ENCODE measurements at places on chromosomes 4 and X.

DNA sequence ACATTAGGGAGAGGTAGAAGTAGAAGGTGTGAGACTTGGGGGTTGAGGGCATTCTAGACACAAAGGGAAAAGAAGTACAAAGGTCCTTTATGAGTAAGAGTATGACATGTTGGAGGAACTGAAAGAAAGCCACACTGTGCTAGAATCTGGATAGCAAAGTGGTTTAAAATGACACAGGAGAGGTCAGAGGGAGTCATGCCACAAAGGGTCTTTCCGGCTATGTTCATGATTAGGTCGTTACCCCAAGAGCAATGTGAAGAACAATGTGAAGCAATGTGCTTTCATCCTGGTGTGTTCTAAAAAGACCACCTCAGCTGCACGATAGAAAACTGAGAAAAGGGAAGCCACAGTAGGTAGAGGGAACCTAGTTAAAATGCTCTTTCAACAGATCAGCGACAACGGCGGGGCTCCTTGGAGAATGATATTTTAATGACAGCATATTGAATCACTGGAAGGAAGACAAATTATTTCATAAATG lies 29.2 kb downstream of the SMIM14 start:
- no peak for DNase-seq

DNA sequence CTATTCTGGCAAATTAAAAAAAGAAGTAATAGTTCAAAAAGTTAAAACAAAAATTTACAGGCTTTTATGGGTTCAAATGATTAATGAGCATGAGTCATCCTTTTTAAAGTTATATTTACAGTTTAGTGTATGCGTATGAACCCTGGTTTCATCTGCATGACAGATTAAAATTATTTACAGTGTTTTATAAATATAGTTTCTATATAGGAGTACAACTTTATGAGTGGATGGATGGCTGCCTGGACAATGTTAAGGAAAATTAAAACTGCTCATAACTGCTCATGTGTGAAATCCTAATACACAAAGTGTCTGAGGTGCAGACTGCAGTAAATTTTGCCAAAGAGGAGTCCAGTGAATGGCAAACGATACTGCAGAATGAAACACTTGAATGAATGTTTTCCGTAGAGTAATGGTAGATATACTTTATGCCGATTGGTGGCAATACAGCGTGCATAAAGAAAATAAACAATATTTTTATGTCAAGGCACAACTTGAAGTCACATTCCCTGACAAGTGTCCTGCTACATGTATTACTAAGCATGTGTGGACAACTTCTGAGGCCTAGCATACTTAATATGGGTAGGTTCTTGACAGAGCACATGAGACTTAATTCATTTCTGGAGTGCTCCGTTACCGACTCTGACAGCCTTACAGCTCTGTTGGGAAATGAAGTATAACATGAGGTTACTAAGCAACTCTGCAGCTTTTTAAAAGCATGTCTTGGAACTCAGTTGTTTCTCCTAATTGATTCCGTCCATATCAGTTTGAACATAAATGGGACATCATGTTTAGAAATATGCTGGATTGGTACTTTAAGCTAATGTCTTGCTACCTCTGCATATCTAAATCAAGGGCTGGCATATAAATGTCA lies 985.6 kb upstream of the PCDH7 start:
- DNase-seq = no peak

- no peak for DNase-seq
Observed at GRCh38 chr4:96227515-96227914, 387.6 kb downstream of the PDHA2 start.

- DNase-seq = no peak
Observed at GRCh38 chr4:25450491-25450901, 73.4 kb downstream of the ANAPC4 start.

- DNase-seq = no peak
Observed at GRCh38 chr4:87410157-87410556, 12.2 kb upstream of the NUDT9 start.

GRCh38 chr4:40395166-40395900 lies 60.2 kb downstream of the CHRNA9 start:
- DNase-seq = no peak

DNA sequence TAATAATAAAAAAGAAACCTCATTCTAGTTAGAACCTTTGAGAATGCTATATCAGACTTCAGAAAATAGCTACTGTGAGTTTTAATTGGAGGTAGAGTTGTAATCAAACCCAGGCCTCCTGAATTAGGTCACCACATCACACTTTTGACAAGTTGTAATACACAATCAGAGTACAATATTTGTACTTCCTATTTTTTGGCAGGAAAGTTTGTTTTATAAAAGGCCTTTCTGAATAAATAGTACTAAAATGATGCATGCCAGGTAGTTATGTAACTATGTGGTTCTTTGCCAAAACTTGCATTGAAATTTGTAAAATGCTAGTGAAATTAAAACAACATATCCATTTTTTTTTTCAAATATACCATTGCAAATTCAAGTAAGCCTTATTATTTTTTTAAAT lies 26.8 kb downstream of the ADH7 start:
- DNase-seq = no peak

DNA sequence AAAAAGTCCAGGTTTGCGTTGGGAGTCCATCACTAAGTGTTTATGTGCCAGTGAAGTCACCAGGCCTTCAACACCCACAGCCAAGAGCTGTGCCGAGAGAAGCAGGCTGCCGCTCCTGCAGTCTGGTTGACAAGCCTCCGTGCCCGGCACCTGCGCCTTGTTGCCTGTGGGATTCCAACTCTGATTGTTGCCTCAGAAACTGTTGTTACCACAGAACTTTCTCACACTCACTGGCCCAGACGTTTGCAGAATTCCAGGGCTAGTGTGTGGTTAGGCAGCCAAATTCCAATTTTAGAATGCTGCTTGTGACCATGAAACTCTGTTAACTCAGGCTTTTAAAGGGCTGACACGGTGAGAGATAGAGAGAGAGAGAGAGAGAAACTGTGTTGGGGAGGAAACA lies 119.5 kb upstream of the LIMCH1 start:
- no peak for DNase-seq

- no peak for DNase-seq
Observed at GRCh38 chrX:1440506-1440905, 12.2 kb downstream of the ASMTL start.

GRCh38 chrX:49272421-49272820 lies 2.8 kb downstream of the PPP1R3F start:
- DNase-seq = no peak

DNA sequence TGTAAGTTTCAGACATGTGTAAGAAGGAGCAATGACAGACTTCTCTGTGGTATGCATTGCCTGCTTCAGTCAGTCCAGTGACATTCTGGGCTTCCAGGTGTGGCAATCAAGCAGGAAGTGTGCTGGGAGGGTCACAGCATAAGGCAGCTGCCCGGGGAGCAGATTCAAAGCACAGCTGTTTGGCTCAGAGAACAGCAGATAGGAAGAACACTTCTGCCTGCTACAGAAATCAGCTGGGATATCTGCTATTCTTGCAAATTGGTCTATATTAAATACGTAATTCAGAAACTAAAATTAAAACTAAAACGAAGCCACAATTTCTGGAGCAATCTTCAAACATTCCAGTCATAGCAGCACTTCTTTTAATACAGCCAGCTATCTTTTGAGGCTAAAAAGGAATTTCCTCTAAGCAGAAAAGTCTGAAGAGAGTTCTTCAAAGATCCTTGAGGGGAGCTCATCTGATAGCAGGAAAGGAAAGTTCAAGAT lies 47.5 kb upstream of the GALNT7 start:
- DNase-seq = no peak

GRCh38 chr4:88831031-88831430 lies 133.4 kb upstream of the NAP1L5 start:
- no peak for DNase-seq

DNA sequence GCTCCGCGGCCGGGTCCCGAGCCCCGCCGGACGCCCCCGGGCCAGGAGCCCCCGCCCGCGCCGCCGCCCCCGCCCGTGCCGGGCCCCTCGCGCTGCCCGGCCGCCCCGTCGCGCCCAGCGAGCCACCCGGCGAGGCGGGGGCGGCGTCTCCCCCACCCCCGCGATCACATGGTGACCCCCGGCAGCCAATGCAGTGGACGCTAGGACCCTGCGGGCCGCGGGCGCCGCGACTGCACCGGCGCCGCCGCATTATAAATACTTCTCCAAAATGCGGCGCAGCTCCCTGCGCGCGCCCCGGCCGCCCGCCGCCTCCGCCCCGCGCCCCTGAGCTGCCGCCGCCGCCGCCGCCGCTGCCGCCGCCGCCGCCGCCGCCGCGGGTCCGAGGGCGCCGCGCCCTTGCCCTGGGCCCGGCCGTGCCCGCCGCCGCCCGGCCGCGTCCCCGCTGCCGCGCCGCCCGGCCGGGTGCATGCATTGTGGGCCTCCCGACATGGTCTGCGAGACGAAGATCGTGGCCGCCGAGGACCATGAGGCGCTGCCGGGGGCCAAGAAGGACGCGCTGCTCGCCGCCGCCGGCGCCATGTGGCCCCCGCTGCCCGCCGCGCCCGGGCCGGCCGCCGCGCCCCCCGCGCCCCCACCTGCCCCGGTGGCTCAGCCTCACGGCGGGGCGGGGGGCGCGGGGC lies at the start of gene NAT8L:
Gene NAT8L (plus strand): TSS at position 282 of the 680 bp plus-strand sequence. CDS start 185 bp downstream, at position 467.
- no peak for DNase-seq

DNA sequence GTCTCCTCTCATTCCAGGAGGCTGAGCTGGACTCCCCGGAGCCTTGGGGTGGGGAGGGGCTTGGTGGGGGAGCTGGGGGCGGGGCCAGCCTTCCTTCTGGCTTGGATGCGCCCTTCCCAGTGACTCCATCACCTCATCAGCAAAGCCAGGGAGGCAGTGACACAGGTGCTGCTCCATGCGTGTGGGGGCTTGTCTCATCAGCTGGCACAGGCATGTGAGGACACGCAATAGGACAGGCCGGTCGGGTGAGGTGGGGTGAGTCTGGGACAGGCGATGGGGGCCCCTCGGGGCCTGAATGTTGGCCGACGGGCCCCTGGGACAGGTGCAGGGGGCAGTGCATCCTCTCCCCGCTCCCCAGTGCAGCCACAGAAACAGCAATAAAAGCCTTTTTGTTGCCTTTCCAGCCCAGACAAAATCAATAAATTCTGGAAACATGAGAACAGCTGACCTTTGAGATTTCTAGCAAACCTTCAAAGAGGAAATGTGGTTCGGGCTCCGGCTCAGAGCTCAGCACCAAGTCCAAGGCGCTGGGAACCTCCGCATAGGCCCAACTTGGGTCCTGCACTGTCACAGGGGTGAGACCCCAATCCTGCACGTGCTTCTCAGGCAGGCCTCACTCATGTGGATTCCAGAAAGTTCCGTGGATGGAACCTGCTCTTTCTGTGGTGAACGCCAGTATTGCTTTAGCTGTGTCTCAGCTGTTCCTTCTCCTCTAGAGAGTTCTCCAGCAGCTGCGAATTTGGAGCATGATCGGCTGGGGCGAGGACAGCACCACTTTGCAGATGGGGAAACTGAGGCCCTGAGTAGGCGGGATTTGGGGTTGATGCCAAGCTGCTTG lies 18.5 kb downstream of the ADRA2C start:
- no peak for DNase-seq

DNA sequence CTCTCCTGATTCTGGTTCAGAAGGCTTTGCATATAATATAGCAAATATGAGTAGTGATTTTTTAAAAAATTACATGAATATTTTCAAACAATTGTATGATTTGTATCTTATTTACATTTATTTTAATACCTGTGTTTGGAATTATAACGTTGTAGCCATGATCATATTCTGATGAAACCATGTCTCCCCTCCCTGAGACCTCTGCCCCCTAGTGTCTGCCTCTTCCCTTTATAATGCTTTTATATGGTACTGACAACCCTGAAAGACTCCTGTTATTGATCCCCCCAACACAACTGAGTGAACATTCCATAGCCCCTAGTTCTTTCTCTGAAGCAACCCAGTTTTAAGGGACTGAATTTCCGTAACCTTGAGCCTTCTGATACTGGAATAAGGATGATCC lies 187.4 kb downstream of the SOX3 start:
- no peak for DNase-seq

- DNase-seq = no peak
Observed at GRCh38 chr4:108359130-108359985, 190.6 kb upstream of the LEF1 start.

DNA sequence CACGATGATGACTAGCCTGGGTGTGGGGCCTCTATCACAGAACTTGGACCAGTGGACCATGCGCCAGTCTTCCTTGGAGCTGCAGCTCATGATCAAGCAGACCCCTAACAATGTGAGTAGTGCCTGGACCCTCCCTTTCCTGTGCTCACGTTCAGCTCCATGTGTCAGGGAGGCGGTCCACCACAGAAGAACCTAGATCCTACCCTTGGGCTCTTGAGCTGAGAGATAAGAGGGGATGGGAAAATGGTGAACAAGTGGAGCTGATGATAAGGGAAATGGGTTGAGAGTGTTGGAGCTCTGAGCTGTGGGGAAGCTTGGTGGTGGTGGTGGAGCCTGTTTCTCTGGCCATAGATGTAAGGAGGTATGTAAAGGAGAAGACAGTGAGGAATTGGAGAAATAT lies 13.1 kb downstream of the MED12 start:
- DNase-seq = no peak

- DNase-seq = no peak
Observed at GRCh38 chr4:10701702-10702460, 17.3 kb upstream of the CLNK start.

- no peak for DNase-seq
Observed at GRCh38 chr4:88518911-88519310, 4.7 kb downstream of the PYURF start.

- no peak for DNase-seq
Observed at GRCh38 chr4:12118651-12119213, 690.0 kb upstream of the HS3ST1 start.

- no peak for DNase-seq
Observed at GRCh38 chr4:133995243-133995960, 206.2 kb downstream of the PABPC4L start.

DNA sequence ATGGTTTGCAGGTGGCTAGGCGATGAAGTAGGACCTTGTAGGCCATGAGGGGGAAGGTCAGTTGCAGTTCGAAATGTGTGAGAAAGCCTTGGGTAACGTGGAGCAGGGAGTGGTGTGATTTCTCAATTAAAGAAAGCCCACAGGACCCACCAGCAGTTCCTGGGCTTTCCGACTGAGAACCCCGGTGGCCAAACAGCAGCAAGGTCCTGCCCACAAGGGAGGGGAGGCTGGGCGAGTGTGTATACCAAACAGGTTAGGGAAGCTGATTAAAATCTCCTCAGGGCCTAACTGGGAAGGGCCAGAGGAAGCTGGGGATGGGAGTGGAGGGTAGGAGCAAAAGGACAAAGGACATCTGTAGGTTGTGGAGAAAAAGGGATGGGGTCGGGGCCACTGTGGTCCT lies 2.4 kb downstream of the ATP6AP1 start:
- no peak for DNase-seq

GRCh38 chrX:21131786-21132185 lies 242.4 kb upstream of the CNKSR2 start:
- DNase-seq = no peak

GRCh38 chr4:164614999-164615398 lies 138.9 kb upstream of the SMIM31 start:
- DNase-seq = no peak

Measured in stimulated activated CD8-positive, alpha-beta memory T cell treated with anti-CD3 and anti-CD28 coated beads, Interleukin-4, amount 100 ng/mL, for 4 hours (primary cell).